ENCODE measurements at places on chromosomes 5 and 9.

- DNase-seq = no peak
Observed at GRCh38 chr5:92715946-92716520, 865.0 kb downstream of the NR2F1-AS1 start.

DNA sequence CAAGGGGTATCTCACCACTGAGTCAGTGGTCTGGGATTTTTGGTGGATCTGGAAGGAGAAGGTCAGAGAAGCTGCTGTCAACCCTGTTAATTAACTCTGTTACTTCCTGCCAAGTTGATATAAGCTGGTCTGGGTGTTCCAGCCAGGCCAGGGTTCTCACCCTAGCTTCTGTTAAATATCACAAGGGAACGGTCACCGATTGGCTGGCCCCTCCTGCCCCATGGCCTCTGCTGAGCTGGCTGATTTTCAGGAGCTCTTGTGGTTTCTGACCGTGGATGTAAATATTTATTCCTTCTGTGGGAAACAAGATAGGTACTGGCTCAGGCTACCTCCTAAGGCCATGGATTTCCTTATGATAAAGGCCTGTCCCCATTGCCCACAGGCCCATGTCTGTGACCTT, 1.0 kb downstream of the ADAMTS13 start:
- no peak for DNase-seq

DNA sequence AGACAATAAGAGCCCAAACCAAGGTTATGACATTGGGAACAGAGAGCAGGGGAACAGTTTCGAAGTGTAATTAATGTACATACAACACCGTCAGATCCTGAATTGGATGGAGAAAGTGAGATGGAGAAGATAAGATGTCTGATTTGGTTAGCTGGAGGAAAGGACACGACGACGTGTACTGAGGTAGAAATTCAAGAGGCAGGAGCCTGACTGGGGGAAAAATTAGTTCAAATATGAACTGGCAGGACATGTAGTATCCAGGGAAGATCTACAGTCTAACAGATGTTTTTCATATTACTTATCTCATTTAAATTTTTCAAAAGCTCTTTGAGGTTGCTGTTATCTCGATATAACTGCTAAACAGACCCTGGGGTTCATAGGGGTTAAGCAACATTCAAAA, 114.7 kb downstream of the TMEM232 start:
- no peak for DNase-seq

- DNase-seq = peak; percentile 95
Observed at GRCh38 chr5:33409435-33410170, 31.2 kb upstream of the TARS1 start.

- DNase-seq = peak; percentile 1
Observed at GRCh38 chr5:18487928-18488480, 853.7 kb downstream of the TAF11L14 start.

DNA sequence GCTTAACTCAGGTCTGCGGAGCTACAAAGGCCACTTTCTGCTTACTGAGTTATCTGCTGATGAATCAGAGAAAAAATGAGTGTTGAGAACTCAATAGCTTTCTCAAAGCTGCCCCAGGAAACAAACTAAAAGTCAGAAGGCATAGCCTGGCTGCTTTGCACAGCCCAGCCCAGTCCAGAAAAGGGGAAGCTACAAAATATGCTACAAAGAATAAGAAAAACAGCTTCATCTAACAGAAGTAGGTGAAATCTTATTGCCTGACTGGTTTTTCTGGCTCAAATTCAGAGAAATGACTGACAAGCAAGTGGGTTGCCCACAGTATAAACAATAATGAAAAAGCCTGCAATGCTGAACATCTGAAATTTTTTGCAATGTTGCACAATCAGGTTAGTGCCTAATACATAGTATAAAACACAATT, 156.2 kb downstream of the PPP2R2B start:
- DNase-seq = peak; percentile 68

- no peak for DNase-seq
Observed at GRCh38 chr9:136457326-136457725, 17.7 kb upstream of the INPP5E start.

DNA sequence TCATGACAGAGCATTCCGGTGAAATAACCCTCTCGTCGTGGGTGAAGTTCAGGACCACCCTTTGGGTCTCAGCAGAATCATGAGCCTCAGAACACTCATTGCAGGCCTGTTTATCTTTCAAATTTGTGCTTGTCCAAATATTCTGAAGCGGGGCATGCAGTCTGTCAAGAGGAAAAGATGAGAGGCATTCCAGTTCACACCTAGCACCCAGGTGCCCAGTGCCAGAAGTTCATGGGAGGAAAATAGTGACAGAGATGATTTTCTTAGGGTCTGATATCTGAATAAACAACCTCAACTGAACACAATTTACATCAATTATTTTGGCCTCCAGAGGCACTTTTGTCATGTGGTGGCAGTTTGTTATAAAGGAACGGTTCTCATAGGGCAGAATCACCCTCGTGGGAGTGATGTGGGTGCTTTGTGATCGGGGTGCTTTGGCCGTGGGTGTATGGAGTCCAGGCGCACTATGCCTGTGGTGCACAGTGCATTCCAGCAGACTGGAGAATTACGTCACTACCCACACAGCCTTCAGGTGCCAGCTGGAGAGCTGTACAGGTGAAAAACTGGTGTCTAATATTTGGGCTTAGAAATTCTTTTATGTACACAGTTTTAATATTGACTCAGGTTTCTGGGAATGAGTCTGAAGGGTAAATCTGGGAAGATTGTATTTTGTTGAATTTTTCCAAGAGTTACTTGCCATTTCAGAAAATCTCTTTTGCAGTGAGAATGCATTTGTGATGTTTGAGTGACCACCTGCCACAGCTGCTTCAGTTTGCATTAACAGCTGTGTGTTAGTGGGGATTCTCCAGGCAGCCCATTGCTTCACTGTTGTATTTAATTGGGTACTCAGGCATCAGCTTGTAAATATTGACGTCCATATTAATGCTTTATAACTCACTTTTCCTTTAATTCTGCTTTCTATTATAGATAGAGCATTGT, 289.3 kb downstream of the FANCC start:
- no peak for DNase-seq

GRCh38 chr9:22913518-22913917, 466.9 kb downstream of the DMRTA1 start:
- no peak for DNase-seq

DNA sequence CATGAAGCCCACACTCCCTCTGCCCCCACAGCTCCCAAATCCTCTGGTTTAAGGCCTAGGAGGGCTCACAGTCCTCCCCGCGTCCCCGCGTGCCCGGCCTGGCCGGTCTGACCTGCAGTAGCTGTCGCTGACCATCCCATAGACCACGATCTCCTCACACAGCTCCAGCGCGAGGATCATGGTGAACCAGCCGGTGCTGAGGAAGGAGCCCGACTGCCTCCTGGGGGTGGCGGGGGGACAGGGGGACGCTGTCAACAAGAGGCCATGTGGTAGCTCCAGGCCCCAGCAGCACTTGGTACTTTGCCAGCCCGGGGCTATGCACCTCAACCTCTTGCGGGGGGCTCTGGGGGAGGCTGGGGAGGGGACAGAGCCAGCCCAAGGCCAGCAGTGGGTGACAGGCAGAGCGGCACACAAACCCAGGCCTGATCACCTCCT, 7.0 kb downstream of the ST6GALNAC4 start:
- no peak for DNase-seq

GRCh38 chr9:113349445-113350094, at the start of gene BSPRY:
Gene BSPRY (plus strand): TSS chr9:113349541. CDS start chr9:113349580, 39 bp downstream.
- no peak for DNase-seq

- no peak for DNase-seq
Observed at GRCh38 chr5:14366763-14367162, 214.8 kb upstream of the OTULINL start.

DNA sequence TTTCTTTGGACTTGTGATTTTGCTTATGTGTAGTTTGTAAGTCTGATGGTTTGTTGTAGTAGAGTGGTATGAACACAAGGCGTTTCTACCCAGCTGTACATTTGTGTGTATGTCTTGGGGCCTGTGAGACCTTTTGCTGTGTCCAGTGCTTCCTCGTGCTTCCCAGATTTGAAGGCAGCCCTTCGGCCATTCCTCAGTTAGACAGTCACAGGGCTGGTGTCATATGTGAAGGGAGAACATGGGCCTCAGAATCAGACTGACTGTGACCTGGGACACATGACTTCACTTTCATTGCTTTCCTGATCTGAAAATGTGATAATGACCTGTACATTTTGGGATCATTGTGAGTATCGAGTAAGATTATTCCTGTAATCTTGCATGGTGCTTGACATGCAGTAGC, 140.0 kb downstream of the TRIO start:
- no peak for DNase-seq

DNA sequence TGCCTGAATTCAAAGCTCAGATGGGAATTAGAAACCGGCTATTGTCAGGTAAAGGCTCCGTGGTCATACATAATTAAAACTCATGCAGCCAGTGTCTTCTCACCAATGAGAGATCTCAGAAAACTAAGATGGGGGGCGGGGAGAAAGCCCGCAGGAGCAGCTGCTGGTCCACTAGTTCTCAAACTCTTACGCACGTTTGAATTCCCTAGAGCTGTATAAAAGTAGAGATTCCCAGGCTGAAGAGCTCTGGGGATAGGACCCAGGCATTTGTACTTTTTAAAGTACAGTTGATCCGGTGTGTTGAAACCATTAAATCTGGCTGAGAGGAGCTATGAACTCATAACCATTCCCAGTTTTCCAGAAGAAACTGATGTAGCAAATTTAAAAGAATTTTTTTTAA, 68.5 kb downstream of the FRMD3 start:
- peak; percentile 86 for DNase-seq
